ENCODE measurements at places on chromosomes 16 and 17.
A peak's percentile ranks its signal among the peaks of the same experiment; 100 is the strongest.

- no peak for DNase-seq
These were observed 38.3 kb upstream of the SMPD3 start for GRCh38 chr16:68486502-68487202.

DNA sequence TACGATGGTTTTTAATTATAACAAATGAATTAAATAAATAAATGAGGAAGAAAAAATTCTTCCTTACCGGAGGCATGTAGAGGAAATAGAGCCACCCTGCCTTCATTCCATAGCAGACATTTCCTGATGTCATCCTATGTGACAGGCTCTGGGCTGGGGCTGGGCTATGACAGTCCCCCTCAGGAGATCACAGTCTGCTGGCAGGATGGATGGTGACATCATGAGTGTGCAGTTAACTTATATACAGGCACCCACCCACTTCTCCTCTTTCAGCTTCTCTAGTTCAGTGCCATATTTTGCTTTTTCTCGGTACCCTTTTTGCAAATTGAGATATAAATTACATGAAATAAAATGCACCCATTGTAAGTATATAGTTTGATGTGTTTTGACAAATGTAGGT, 6.4 kb upstream of the CMTM3 start:
- DNase-seq, result no peak

DNA sequence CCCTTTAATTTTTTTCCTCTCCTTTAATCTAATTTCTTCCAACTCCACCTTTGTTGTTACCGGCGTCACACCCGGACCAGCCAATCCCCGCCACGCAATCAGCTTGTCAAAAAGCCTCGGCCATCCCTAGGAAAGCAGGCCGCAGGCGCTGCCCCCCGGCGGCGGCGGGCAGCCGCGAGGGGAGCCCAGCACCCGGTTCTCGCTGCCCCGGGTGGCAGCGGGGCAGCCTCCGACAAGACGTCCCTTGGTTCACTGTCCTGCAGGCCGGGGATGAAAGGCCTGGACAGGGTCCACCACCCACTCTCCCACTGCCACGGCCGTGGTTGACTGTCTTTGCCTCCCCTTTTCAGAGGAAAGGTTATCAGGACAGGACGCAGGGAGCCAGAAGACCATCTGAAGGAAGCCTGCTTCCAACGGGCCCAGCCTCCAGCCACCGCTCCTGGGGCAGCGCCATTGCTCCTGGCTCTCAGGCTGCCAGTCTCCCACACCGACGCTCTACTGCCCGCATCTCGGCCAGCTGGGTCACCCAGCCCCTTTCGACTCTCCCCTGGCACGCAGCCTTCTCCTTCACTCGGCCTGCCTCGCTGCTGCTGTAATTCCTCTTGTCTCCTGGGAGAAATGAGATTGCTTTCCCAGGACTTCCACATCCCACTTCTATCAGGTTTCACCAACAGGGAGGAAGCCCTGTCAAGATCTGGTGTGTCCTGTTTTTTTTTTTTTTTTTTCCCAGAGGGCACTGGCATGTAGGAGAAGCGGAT, 2.8 kb upstream of the UBTF start:
- DNase-seq, result peak; percentile 64

GRCh38 chr16:48295488-48296281, 48.3 kb upstream of the ABCC11 start:
- no peak for DNase-seq

GRCh38 chr16:85216522-85217375, 104.5 kb upstream of the CIBAR2 start:
- peak; percentile 33 for DNase-seq

GRCh38 chr17:1533661-1534325, 17.4 kb upstream of the INPP5K start:
- DNase-seq, result no peak

DNA sequence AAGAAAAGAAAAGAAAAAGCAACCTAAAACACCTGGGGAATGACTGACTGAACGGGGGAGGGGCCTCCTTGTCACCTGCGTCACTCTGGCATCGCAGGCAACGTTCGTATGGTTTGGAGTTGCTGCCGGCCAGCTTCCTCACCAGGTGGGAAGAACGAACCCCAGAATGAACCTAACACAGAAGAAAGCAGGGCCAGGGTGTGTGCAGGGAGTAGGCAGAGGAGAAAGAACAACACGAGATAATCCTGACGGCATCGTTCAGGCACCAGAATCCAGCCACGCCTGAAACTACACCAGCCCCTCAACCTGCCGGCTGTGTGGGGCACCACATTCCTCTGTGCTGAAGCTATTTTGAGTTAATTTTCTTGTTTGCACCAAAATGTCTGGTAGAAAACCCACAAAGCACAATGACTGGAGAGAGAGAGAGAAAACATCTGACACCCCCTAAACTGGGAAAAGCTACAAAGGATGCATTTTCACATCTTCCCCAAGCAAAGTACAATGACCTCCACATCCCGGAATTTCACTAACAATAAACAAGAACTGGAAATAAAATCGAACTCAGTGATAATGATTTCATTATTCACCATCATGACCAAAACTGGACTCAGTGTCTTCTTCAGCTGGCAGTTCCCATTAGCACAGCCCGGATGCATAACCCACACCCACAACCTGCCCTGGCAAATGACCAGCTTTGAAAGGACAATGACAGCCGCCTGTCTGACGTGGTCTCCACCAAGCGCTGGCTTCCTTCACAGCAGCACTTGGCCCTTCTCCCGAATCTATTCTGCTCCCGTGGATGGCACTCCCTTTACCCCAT, 23.6 kb downstream of the RAB40B start:
- DNase-seq, result no peak

- DNase-seq, result no peak
These were observed 35.3 kb upstream of the HELZ start for GRCh38 chr17:67280279-67280678.

DNA sequence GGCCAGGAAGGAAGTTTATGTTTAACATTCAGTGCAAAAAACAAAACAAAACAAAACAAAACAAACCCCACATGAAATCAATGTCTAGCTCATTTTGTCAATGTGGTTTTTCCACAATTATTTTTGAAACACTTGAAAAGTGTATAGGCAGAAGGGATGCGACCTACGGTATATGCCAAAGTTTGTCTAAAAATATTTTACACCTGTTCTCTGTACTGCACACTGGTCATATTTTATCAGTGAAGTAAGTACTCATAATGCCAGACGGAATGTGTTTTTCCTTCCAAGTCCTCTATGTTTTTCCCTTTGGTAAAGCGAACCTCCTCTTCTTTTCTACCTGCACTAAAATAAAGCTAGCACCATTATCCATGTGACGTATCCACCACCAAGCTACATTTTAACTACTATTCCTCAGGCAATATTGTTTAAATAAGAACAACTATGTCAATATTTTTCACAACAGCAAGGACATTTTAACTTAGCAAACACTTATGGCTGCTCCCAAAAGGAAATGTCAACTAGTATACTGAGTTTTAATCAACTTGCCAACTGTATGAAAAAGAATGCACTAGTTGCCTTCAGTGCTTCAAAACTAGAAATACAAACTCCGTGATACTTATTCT, 10.3 kb downstream of the TOB1 start:
- DNase-seq, result no peak

GRCh38 chr16:31453255-31454204, 5.8 kb upstream of the ARMC5 start:
- no peak for DNase-seq

DNA sequence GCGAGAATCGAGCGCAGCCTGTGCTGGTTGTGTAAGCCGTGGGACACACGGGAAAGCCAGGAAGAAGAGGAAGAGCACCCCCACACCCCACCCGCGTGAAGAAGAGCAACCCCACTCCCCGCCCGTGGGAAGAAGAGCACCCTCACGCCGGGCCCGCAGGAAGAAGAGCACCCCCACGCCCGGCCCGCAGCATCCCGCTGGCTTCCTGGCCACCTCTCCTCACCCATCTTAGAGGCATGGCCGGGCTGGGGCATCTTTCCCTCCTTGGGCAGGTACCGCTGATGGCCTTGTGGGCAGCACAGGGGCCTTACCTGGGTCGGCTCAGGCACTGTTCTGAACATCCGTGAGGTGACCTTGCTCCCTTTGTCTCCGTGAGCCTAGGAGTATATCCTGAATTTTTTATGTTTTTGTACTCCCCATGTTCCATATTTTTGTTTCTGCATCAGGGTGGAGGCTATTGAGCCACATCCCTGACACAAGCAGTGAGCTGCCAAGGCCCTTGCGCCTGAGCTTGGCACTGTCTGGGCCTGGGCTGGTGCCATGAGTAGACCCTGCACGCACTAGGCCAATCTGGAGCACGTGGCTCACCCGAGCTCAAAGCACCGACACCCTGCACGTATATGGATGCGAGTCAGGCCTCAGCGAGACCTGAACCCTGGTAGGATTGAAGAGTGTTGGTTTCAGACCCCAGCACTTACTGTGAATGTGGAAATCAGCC, 71.4 kb upstream of the KCTD5 start:
- no peak for DNase-seq

GRCh38 chr17:78939615-78940014, 14.4 kb upstream of the TIMP2 start:
- no peak for DNase-seq

GRCh38 chr17:75633486-75634375, 497 bp downstream of the SMIM5 start:
- DNase-seq, result peak; percentile 74

DNA sequence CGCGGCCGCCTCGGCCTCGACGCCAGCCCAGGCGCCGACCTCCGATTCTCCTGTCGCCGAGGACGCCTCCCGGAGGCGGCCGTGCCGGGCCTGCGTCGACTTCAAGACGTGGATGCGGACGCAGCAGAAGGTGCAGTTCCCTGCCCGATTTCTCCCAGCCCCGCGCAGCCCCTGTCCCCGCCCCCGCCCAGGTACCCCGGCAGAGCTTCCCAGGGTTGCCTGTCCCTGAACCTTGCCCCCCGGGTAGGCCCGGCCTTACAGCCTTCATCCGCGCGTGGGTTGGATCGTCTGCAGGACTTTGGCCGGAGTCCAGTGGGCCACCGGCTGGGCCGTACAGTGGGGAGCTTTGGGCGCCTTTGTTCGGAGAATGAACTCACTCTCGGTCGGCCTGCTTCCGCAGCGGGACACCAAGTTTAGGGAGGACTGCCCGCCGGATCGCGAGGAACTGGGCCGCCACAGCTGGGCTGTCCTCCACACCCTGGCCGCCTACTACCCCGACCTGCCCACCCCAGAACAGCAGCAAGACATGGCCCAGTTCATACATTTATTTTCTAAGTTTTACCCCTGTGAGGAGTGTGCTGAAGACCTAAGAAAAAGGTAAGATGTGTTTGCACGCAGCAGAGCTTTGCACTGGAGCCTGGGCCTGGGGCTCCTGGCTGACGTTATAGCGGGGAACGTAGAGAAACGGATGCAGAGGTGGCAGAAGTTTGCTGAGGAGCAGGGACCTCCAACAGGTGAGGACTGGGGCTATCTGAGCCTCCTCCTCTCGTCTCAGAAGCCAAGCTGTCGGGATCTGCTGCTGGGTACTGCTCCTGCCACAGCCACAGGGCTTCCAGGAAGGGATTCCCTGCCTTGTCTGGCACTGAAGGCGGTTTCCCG, 593 bp downstream of the GFER start:
- DNase-seq, result no peak

- DNase-seq, result no peak
These were observed 28.8 kb downstream of the MAP2K3 start for GRCh38 chr17:21313320-21313719.

DNA sequence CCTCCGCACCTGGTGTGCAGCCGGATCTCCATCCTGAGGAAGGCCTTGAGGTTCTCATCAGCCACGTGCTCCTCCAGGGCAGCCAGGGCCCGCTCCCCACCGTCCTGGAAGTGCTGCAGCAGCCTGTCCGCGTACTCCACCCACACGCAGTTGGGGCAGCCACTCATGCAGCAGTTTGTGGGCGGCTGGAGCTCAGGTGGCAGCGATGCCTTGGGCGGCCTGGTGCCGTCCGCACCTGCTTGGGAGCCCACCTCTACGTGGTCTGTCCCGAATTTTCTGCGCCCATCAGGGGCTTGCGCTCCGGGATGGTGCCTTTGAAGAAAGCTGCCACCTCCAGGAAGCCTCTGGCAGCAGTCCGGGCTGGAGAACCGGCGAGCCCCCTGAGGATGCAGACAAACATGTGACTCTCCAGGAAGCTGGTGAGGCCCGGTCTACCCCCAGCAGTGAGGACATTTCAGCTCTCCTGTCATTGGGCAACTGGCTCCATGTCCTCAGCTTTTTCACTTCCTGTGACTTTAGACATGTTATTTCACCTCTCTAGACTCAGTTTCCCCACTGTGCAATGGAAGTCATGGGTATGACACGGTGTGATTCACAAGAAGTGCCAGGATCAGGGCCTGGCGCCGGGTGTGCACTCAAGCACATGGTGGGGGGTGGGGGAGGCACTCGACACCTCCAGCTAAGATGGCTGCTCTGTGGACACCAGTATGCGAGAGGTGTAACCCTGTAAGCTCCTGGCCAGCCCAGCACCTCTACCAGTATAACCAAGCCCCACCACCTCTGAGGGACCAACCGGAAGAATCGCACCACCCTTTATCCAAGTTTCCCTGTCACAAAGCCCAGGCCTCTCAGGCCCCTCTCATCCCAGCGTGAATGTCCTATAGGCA, 957 bp downstream of the OXLD1 start:
- peak; percentile 80 for DNase-seq

- DNase-seq, result no peak
These were observed 17.4 kb upstream of the MYH10 start for GRCh38 chr17:8647956-8648355.

- no peak for DNase-seq
These were observed 721 bp downstream of the TBCD start for GRCh38 chr17:82752371-82753200.

GRCh38 chr16:64409783-64410210, 712.1 kb downstream of the CDH11 start:
- DNase-seq, result no peak

DNA sequence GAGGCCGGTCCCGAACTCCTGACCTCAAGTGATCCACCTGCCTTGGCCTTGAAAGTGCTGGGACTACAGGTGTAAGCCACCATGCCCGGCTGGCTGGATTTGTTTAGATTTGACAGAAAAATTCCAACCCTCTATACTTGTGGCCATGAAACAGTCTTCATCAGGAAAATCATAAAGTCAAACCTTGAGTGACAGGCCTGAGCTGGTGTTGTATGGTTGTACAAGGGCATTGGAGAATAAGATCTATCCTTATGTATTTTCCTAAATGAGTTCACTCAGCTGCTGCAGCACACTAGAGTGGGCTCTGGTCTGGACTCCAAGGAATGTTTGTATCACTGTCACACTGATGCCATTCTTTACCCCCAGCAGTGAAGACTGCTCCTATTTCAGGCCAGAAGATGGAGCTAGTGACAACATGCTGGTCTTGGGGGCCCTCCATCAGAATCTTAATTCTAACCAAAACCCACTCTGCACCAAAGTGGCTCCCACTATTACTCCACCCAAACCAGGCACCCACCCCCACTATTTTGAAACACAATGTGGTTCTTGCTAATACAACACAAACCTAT, 27.4 kb downstream of the SNX11 start:
- DNase-seq, result no peak

- no peak for DNase-seq
These were observed 16.8 kb downstream of the CHP2 start for GRCh38 chr16:23771642-23772041.

- peak; percentile 81 for DNase-seq
These were observed 1.0 kb downstream of the EEF2K start for GRCh38 chr16:22206842-22207714.

- no peak for DNase-seq
These were observed 31.9 kb upstream of the PHAF1 start for GRCh38 chr16:67077871-67078270.

- DNase-seq, result peak; percentile 88
These were observed at the start of gene ICAM2 for GRCh38 chr17:64020056-64020766. Gene ICAM2, minus strand, starts transcription at chr17:64020633. Its CDS starts 13,942 bp downstream, at chr17:64006691.

GRCh38 chr16:58435779-58436178, 43.5 kb downstream of the GINS3 start:
- no peak for DNase-seq

- DNase-seq, result no peak
These were observed 50.5 kb upstream of the ZNF750 start for GRCh38 chr17:82890339-82890730.

GRCh38 chr17:16987066-16987829, 15.3 kb upstream of the TNFRSF13B start:
- DNase-seq, result no peak
